ENCODE measurements at places on chromosomes 2 and 18. TPM values are rescaled to one million over a fixed set of nuclear protein-coding genes. Genes with fewer than 3 reads are reported as not detected.

HJURP gene
- total RNA-seq = 22.9 TPM

ALPP gene
- not detected for total RNA-seq

CHRNG gene
- total RNA-seq = not detected

UPP2 gene
- not detected for total RNA-seq

CERKL gene
- total RNA-seq = not detected

ARHGAP28 gene
- total RNA-seq = 2.1 TPM

UGT1A4 gene
- not detected for total RNA-seq
